ENCODE measurements at places on chromosomes 3 and 15.

DNA sequence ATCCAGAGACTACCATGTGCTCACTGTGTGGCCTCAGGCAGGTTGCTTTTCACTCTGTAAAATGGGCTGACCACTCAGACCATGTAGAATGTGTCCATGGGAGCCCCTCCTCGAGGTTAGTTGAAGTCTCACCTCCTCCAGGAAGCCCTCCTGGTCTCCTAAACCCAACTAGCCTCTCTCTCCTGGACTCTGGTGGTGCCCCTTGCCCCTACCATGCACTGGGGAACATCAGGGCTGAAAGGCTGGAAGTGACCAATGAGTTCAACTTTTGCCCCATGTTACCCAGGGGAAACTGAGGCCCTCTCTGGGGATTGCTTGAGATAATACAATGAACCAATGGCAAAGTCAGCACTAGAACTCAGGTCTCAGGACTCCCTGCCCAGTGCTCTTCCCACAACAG, 69.2 kb upstream of the SLC6A6 start:
- no peak for DNase-seq

GRCh38 chr3:169289273-169289672, 374.2 kb downstream of the MECOM start:
- no peak for DNase-seq

GRCh38 chr3:154137036-154137435, 15.8 kb downstream of the ARHGEF26 start:
- DNase-seq = no peak

- DNase-seq = no peak
Measured at GRCh38 chr15:42226648-42227047, 18.5 kb upstream of the VPS39 start.

- DNase-seq = no peak
Measured at GRCh38 chr15:91889111-91889815, 35.8 kb downstream of the SLCO3A1 start.

- no peak for DNase-seq
Measured at GRCh38 chr15:51982013-51982769, 10.6 kb upstream of the LEO1 start.

GRCh38 chr3:187039100-187039722, 100.1 kb downstream of the RPL39L start:
- no peak for DNase-seq

DNA sequence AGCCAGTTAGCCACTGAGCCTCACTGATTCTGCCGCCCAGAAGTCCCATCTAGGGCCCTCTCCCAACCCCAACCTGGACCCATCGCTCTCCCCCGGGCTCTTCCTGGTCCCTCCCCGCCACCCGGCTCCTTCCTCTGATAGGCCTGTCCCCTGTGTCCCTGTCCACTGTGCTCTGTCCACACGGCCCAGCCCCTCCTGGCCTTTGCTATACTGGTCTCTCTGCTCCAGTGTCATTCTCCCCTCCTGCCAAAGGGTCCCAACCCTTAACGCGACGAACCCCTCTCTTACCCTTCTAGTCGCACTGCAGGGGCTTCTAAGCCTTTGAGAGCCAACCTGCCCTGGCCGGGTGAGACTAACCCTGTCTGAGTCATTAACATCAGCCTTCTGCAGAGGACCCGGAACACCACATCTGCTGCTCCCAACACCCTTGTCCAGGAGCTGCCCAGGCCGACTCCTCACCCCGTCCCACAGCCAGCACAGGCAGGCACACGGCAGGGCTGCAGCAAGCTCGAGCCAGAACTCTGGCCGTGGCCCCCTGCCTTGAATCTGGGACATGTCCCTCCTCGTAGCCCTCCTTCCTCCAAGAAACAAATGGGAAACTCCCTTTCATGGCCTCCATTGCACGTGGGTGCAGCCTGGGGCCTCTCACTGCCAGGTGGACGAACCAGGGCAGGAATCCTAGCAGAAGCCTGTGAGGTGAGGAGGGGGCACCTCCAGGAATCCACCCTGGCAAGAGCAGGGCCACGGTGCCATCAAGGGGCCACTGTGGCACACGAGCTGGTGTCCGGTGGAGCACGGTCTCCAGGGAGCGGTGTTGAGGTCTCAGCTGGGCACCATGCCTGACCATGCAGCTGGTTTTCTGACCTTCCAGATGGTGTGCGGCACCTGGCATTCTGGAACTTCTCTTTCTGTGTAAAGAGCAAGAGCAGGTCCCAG, 140.9 kb upstream of the IQSEC1 start:
- no peak for DNase-seq

DNA sequence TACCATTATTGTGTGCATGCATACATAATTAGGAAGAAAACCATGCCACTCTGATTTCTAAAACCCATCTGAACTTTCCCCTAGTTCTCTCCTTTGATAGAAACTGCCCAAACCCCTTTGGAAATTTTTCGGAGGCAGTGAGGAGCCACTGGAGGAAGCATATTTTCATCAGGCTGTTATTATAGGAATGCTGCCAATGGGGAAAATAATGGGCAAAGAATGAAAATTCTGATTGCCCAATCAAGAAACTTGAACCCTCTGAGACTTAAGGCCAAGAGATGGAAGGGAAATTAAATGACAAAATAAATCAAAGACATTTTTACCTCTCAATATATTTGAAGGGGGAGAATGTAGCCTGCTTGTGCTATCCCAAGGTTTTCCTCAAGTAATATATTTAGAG, 376.0 kb upstream of the PDZRN3 start:
- no peak for DNase-seq

DNA sequence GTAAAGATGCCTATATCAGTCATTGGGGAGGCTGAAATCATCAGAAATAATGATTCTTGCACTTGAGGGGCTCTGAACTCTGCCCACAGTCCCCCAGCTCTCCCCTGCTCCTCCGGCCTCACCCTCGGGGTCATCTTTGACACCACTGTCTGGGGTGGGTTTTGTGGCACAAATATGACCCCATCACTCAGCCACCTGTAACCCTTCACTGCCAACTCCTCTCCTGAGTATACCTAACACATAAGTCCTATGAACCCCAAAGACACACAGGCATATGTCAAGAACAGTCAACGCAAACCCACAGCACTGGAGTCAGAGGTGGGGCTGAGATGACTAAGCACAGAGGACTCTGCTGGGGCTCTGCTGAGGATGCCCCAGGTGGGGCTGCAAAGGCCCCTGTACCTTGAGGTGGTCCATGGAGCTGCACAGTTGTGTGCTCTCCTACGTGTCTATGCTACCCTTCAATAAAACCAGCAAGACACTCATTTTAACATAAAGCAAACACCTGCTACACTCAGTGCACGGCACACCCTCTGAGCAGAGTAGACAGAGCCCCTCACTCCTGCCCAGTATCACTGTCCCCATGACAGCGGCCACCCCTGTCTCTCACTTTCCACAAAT, 29.9 kb downstream of the SLC41A3 start:
- no peak for DNase-seq

GRCh38 chr15:74396146-74396438, 28.6 kb upstream of the CYP11A1 start:
- DNase-seq = no peak

GRCh38 chr15:39649757-39650156, 68.9 kb downstream of the THBS1 start:
- peak; percentile 10 for DNase-seq

DNA sequence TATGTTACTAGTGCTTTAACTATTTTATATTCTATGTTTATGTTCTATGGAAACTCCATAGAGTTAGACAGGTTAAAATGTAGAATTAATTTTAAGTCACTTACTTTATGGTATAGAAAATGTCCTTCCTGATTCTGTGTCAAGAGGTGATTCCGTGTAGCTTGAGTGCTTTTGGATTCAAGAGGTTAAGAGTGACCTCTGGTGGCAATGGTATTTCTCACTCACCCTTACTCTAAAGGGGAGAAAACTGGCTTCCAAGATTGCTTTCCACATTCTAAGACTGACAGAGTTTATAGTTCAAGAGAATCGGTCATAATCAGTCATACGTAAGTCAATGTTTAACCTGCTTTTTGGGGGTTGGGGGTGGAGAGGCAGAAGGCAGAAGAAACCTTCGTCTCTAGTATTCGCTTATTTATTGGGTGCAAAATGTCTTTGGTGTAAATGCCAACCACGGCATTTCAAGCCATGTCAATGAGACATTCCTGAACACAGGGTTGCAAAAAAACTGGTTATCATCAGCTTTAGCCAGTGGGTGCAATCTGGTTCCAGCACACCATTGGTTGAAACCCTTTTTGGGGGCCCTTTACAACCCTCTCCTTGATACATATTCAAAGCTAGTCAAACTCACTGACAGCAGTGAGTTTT, 92.0 kb upstream of the VGLL3 start:
- peak; percentile 3 for DNase-seq

- no peak for DNase-seq
Measured at GRCh38 chr15:77464129-77464865, 43.6 kb downstream of the HMG20A start.

- no peak for DNase-seq
Measured at GRCh38 chr15:58466566-58466965, 34.8 kb downstream of the LIPC start.

- no peak for DNase-seq
Measured at GRCh38 chr3:143820466-143821221, 27.6 kb downstream of the SLC9A9 start.

- DNase-seq = no peak
Measured at GRCh38 chr15:62469478-62469873, 304.4 kb upstream of the C2CD4B start.

DNA sequence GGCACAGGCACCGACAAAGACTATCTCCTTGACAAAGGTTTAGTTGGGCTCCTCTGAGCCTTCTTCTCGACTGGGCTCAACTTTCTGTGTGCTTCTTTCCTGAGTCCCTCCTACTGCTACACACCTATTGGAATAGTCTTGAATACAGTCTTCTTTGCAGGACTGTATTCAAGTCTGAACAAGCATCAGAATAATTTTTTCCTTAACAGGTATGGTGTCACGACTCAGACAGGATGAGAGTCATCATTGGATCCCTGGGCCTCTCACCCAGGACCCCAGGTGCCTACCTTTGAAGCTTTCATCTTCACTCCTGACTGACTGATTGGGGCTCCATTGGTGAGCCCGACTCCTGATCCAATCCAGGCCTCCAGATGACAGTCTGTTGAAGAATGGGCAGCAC, 66.3 kb downstream of the CRYGS start:
- no peak for DNase-seq

DNA sequence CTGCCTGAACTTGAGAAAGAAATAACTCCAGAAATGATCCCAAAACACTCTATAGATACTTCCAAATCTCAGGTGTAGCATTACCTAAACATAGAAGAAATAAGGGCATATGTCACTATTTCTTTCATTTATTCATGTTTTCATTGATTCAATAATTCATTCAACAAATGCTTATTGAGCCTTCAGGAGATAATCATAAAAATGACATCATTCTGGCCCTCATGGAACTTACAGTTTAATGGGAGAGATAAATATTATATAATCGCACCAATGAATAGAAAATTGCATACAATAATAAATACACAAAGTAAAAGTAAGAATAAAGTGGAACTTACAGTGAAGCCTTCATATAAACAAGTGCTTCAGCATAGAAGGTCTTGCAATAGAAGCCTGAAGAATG, 58.1 kb upstream of the NR2F2 start:
- no peak for DNase-seq

DNA sequence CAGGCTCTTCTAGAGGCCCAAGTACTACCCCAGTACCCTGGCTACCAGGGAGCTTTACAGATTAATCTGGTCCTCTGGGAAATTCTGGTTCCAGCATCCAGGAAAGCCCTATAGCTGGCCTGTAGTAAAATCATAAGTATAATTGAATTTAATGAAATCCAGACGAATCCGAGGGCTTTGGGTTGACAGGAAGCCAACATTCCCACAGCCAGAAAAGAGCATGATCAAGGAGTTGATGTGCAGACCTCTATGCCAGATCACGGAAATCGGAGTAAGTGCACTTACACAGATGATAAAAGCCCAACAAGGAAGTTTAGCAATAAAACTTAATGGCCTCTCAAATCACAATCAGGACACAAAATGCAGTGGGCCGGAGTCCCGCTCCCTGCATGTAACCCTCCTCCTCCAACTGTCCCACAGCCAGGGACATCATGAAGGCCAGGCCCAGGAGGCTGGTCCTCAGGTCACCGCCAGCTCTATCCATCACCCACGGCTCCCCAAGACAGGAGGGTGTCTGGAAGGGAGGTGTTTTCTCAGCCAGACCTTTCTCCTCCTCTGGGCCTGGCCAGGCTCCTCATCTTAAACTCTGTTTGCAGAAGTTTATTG, 62.8 kb upstream of the SEC22A start:
- DNase-seq = no peak

- DNase-seq = no peak
Measured at GRCh38 chr3:139020036-139020867, 474 bp downstream of the PRR23B start.

DNA sequence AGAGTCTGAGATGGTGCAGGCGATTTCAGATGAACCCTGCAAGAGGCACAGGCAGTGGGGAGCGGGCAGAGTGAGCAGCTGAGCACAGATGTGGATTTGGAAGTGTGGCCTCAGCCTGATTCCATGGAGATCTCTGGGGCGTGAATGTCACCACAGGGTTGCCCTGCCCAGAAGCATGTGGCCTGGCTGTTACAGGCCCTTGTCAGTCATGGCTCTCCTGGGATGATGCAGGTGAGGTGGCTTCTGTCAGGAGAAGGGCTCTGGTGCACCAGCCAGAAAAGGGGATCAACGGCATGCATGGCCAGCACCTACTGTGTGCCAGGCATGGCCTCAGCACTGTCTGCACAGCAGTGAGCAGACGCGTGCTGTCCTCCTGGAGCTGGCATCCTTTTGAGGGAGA, 11.9 kb downstream of the HDAC11 start:
- no peak for DNase-seq

DNA sequence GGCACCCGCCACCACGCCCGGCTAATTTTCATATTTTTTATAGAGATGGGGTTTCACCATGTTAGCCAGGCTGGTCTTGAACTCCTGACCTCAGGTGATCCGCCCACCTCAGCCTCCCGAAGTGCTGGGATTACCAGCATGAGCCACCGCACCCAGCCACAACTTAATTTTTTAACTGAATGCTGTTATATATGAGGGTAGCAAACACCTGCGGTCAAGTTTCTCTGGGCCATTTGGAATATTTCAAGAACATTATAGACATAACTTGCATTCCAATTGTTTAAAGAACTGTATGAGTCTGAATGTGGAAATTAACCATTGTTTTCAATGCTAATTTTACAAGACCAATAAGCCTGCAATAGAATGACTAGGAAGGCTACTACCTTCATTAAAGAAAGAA, 35.7 kb upstream of the GOLGA8B start:
- no peak for DNase-seq

DNA sequence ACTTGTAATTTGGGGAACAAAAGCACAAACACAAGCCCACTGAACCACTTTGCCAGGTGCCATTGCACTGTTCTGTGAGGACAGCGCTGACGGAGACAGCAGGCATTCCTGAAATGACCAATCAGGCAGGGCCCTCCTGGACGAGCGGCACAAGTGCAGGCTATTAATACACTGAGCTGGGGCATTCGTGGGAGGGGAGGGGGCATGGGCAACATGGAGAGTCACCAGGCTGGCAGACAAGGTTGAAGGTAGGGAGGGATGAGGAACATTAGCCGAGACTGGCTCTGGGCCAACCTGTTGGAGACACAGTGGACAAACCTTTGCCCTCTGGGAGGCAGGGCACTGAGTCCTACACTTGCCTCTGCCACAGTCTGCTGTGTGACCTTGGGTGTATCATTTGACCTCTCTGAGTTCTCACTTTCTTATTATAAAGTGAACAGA, 45.6 kb downstream of the NOX5 start:
- DNase-seq = no peak

Data from amygdala (tissue), 56 donors.